Right ventricle myocardium superior (tissue), 1 donor: ENCODE measurements at places on chromosomes 12 and 14. TPM values are rescaled to one million over a fixed set of nuclear protein-coding genes. Genes with fewer than 3 reads are reported as not detected.
A peak's percentile ranks its signal among the peaks of the same experiment; 100 is the strongest.

GRCh38 chr12:4648501-4649357 is at the start of the genes AKAP3 and NDUFA9:
TSS of gene AKAP3 (minus strand) at chr12:4649051. CDS start at chr12:4638196, 10,855 bp downstream.
TSS of gene NDUFA9 (plus strand) at chr12:4649114. CDS start at chr12:4649127, 13 bp downstream.
- peak; percentile 86 for DNase-seq

DNA sequence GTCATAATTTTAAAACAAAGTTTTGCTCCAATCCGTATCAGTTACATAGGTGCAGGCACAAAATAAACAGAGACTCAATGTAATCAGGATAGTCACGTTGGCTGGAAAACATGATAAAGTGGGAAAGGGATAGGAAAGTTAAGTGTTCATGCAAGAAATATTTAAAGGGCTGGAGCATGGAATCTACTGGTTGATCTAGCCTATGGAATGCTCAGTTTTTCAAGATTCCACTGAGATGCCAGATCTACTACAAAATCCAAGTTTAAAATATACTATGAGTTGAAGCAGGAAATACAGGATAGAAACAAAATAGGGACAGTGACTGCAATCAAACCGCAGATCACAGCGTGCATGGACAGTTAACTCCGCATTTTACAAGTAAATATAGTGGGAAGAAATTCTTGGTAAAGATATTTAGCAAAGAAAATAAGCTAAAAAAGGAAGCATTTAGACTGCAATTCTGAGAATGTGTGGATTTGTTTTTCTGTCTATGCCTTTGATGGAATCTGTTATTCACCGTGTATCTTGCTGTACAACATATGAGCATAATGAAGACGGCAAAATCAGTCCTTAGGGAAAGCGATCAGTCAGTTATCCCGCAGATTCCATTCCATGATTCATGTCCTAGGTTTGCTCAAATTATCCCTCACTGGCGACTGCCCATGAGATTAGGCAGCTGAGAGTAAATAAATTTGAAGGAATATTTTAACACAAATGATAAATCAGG is 1044.3 kb downstream of the FLRT2 start:
- DNase-seq: no peak

DNA sequence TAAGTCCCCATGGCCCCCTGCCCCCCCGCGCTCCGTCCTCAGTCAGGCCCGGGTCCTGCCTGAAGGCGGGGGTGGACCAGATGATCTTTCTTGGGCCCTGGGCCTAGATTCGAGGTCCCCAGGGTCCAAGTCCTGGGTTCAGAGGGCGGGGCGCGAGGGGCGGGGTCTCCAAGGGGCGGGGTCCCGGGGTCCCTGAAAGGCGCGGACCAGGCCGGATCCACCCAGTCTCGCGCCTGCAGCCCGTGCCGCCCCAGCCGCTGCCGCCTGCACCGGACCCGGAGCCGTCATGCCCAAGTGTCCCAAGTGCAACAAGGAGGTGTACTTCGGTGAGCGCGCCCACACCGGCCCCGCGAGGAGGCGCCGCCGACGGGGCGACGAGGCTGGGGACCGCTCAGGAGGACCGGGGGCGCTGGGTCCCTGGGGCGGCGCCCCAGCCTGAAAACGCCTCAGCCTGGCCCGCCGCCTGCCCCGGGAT is 325 bp downstream of the CRIP1 start:
- peak; percentile 91 for DNase-seq

Gene IFNG-AS1
- total RNA-seq: not detected

Gene DCP1B
- total RNA-seq: 1.6 TPM
